Esophagus squamous epithelium (tissue), 5 donors: ENCODE measurements at places on chromosomes 7 and 10.

DNA sequence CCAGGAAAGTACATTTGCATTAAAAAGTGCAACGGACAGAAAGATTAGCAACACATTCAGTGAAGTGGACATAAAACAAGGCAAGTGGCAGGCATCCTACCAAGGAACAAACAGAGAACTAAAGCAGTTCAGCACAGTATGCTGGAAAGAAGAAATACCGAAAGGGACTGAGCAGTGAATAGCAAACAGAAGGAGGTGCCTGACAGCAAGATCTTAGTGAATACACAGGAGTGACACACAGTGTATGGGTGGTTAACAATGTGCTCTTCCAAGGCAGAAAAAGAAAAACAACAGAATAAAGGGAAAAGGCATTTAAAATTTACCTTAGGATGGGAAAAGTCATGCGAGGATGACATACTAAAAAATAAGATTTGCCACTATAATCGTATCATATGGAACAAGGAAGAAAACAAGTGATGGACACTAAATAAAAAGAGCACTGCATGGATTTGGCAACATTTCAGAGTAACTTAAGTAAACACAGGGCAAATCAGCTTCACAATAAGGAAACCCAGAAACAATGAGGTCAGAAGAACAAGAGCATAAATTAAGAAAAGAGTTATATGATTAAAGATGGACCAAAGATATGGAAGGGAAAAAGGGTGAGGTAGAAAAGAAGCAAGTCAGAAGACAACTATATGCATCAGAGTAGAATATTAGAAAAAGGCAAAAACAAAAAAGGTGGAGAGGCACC is 29.5 kb downstream of the MEST start:
- DNase-seq: no peak

GRCh38 chr10:43201545-43202131 is 63.4 kb downstream of the CSGALNACT2 start:
- no peak for DNase-seq

DNA sequence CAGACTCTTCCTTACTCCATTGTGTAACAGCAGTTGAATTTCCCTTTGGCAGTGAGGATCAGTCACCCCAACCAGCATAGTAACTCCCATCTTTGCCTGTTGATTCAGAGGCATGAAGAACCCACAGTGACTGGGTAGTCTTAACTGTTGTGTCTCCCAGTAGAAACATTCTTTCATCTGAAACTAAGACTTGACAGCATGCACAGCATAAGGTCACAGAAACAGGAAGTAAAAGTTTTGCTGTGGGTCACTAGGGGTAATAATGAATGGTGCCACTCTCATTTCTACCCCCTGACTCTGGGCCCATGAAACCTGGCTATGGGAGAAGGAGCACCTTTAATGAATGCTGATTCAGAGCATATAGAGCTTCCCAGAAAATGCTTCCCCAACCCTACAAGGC is 8.3 kb upstream of the FRMPD2 start:
- DNase-seq: no peak

- DNase-seq: no peak
Observed at GRCh38 chr10:102324061-102324460, 71.4 kb upstream of the NFKB2 start.

- no peak for DNase-seq
Observed at GRCh38 chr7:143048827-143049226, 3.3 kb upstream of the OR6V1 start.

- DNase-seq: no peak
Observed at GRCh38 chr7:16822029-16822428, 17.2 kb upstream of the AGR2 start.
